ENCODE measurements at places on chromosomes 5 and 9.

DNA sequence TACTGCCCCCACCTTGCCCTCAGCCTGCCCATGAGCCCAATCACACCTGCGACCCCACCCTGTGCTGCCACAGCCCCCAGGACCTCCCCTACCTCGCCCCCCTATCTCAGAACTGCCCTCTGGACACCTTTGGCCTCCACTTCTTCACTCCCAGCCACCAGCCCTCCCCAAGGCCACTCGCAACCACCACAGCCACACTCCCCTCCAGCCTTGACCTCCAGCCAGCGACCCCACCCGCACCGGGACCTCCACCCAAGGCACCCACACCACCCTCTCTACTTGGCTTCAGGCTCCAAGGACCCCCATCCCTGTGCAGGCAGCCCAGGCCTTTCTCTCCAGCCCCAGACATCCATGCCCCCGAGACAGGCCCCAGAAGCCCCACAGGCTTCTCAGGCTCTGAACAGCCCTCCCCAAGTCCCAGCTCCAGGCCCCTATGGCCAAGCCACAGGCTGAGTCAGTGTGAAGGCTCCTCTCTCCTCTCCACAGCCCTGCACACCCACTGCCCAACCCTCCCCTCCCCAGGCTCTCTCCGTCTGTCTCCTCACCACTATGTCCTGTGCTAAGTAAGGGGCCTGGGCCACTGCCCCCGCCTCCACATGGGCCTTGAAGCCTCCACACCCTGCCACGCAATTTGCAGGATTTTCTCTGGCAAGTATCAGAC lies 2.0 kb downstream of the AK1 start:
- DNase-seq = no peak

- no peak for DNase-seq
These were observed 172.6 kb upstream of the RASEF start for GRCh38 chr9:83235526-83235925.

DNA sequence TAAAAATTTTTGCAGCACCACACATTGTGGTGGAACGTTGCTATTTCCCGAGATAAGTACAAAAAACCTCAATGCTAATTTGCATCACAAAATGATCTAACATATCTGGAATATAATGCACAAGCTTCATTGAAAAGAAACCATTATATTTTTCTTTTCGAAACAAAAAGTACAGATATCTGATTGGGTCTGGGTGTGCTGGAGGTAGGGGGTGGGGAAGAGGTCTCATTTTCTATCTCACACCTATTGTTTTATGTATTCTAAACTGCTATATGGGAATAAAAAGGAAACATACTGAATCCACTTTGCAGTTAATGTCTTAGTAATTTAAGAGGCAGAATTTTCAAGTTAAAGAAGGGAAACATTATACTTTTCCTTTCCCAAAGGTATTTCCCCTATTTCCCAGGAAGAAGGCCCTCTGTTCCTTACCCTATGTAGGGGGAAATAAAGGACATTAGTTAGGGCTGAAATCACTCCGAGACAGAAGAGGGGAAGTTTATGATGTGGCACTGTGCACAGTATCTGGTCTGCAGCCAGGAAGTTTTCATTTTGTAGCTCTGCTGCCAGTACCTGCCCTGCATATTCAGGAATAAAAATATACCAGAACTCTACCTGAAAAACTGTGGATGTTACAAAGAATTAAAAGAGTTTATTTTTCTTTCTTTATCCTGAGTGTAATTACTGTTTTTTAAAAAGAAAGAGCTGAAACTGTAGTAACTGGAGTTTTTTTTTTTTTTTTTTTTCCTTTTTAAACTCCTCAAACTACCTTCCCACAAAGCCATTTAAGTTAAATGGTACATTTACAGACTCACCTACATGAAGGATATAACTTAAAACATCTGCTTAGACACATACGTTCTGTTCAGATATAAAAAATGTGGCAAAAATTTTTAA lies 7.4 kb downstream of the MEF2C start:
- DNase-seq = no peak

GRCh38 chr5:36200513-36200912 lies 41.2 kb downstream of the NADK2 start:
- DNase-seq = no peak

DNA sequence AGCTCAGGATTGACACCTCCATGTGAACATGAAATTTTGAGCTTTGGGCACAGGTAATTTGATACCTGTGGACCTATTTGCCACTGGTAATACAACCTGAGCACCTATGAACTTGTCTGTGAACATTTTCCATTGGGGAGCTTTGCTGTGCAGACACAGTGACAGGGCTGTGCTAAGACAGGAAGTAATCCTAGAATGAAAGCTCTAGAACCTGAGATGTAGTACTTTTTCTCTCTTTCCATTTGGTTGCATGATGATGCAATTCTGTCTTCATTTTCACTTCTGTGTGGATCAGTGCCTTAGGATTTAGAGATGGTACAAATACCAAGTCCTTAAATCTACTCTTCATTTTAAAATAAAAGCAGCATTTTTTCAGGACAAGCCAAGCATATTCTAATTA lies 216.9 kb downstream of the NR3C1 start:
- DNase-seq = no peak

DNA sequence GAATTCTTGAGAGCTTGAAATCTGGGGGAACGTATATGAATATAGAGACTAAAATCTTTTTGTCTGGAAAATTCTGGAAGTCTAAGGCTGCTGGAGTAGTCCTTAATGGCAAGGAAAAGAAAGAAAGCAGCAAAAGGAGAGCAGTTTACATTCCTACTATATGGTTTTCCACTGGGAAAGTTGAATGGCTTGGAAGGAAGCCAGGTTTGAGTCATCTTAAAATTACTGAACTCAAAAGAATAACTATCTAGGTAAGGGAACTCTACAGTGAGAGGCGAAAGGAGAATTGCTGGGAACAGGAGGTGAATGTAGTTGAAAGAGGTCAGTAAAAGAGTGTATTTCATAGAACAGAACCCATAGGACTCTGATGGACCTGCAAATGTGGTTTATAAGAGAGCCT lies 258.1 kb upstream of the EDIL3 start:
- DNase-seq = no peak

DNA sequence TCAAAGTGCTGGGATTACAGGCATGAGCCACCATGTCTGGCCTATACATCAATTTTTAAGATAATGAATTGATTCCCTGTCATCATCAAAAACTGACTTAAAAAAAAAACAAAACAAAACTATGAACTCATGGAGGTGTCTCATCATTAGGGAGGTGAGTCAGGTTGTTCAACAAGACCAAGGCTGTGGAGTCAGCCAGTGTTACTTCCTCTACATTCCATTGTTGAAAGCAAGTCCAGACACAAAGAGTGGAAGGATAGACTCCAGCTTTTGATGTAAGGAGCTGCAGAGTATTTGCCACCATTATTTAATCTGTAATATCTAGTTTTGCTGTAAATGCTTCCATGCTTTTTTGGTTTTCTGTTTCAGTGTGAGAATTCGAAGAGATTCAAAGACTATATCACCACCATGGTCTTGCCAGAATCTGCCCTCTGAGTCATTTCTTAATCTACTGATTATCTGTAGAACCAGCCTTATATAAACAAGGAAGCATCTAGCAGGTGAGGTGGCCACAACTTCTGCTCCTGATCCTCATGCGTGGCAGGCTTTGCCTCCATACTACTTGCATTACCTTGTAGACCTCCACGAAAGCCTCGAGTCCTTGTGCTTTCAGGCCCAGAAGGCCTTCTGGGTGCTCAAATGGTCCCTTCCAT lies 156.1 kb downstream of the FGF1 start:
- DNase-seq = no peak

- no peak for DNase-seq
These were observed 189.0 kb upstream of the DAP start for GRCh38 chr5:10949856-10950630.

- no peak for DNase-seq
These were observed 3.8 kb downstream of the TGFBI start for GRCh38 chr5:136032564-136032963.

DNA sequence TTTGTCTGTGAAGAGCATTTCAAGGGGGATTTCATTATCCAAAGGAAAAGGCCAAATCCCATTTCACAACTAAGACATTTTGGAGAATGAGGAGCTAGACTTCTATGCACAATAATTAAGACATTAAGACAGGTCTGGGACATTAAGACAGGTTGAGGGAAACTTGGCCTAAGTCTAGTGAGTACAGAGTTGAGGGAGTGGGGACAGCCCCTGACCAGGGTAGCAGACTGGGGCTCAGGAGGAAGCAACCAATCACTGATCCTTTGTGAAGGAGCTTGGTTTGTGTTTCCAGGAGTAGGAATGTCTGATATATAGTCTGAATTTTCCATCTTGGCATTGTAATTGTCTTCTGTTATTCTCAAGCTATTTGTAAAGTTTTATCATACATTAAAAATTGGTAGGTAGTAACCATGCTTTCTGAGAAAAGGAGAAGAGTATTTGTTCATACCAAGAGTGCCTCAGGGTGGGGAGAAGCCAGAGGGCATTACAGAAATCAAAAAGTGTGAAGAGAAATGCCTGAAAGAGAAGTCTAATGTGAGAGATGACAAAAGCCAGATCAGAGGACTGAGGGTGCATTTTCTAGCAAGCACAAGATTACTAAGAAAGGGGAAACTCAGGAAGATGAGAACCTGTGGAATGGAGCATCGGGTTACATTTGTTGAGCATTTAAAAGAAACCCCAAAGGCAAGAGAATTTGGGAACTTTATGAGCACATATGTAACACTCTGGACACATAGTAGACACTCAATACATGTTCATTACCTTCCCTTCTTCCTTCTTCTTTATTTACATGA lies 189.3 kb upstream of the PIK3R1 start:
- DNase-seq = no peak

DNA sequence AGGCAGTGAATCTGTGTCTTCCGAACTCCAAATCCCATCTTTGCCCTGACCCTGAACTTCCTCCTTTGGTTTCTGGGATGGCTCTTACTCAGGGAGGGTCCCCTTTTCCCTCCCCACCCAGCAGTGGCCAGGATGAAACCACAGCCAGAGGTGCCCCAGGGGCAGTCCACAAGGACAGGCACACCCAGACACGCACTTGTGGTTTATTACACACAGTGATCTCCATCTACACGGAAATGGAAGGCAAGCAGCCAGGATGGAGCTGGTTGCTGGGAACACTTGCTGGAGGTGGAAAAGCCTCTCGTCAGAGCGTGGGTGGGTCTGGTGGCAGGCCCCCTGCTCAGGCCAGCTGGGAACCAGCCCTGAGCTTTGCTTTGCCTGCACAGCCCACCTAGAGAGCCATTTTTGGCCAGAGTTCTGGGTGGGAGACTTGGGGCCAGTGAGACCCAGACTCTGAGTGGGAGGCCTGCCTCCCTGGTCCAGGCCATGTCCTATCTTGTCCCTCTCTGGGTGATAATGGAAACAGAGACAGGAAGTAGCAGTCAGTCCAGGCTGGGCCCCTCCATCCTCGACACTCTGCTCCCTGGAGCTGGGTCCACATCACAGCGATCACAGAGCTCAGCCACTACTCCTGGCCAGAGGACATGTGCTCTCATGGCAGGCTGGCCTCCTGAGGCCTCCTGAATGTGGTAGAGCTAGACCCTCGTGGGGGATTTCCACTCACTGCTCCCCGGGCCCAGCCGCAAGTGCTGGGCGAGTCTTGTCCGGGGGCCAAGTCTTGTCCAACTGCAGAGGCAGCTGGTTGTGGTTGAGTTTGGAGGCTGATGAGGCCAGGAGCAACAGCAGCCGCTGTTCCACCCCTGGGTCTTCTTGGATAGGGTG lies 5.1 kb upstream of the PHYKPL start:
- no peak for DNase-seq

GRCh38 chr5:4089087-4089486 lies 493.5 kb downstream of the IRX1 start:
- DNase-seq = no peak

DNA sequence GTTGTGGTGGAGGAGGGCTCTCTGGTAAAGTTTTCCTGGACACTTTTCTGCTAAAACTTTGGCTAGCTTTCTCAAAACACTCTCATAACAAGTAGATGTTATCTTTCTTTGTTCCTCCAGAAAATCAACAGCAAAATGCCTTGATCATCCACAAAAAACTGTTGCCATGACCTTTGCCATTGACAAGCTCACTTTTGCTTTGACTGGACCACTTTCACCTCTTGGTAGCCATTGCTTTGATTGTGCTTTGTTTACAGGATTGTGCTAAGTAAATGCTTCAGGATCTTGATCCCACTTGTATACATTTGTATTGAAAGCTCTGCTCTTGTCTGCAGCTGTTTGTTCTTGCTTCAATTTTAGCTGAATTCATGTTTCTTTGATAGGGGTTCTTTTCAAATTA lies 143.9 kb upstream of the NR3C1 start:
- DNase-seq = no peak

DNA sequence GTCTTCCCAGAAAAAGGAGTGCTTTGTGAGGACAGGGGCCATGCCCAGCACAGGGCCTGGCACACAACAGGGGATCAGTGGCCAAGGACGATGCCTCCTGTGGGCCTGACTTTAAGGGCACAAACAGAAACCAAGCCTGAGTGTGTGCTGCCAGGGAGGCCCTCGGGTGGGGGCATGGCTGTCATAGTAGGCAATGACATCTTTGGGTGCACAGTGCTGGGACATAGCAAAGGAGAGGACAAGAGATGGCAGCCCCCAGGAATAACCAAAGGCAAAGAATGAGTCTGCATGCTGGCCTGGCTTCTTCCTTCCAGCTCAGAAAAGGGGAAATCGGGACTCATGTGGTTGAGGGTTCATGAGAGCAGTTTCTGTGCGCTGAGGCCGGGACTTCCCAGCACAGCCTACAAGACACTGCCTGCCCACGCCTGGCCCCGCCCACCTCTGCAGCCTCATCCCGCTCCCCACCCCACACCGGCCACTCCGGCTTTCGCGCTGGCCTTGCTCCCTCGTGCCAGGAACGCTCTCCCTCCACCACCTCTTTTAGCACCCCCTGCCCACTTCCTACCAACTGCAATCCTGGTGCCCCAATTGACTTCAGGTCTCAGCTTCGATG lies 13.8 kb upstream of the LHX2 start:
- DNase-seq = no peak

DNA sequence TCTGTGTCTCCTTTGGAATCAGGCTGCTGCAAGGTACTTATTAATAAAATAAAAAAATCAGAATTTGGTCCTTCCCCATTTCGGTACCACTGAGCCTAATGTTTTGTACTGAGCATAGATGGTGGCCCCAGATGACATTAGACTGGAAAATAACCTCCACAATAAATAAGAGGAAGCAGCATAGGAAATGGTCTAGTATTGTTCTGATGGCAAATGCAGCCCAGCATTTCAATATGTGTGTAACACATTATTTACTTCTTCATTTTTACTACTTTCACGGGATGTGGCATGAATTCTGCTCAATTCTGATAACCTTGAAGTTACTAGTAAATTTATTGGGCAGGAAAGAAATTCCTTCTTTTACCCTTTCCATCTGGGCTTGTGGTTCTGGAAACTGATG lies 295.6 kb downstream of the ADGRV1 start:
- DNase-seq = no peak
